ENCODE measurements at places on chromosomes 5 and 9.
A peak's percentile ranks its signal among the peaks of the same experiment; 100 is the strongest.

DNA sequence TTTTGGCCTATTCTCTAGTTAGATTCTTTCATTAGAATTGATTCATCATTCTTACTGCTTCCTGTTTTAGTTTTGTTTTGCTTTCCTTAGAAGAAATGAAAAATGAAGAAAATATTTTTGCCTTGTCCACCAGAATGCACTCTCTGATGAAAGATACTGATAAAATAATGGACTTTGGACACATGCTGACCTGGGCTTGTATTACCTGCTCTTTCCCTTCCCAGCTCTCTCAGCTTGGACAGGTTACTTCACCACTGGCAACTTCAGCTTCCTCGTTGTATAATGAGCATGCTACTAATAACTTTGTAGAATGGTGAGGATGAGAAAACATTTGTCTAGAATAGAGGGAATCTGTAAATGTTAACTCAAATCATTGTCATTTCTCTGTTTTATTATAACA, 1468.1 kb upstream of the WWC1 start:
- DNase-seq, result no peak

- no peak for DNase-seq
Measured at GRCh38 chr5:68385936-68386335, 170.4 kb downstream of the PIK3R1 start.

DNA sequence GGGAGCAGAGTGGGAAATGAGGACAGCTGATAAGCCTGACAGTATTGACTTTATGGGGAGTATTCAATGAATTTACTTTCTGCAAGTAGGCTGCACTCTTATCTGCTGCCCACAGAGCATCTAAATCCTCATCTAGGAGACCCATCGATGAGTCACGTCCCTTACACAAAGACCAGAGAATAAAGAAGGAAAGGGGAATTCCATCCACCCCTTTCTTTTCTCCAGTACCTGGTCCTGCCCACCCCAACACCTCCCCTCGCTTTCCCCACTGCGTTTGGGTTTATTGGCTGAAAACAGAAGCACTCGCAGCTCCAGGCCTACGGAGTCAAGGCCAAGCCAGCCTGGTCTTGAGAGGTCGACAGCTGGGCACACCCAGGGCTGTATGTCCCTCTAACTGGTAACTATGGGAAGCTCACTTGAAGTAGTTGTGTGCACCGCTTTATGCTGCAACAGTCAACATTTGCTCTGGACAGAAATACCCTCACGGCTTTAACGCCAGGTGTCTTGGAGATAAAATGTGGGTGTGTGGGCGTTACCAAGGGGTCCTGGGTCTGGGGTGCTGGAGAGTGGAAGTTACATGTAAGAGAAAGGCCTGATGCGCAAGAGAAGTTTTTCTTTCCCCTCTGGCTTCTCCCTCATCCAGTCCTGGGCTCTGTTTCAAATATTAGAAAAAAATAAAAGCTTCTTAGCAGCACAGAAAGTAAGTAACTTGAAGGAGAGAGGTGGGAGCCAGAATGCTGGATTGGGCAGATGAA, 14.5 kb upstream of the TAL2 start:
- DNase-seq, result peak; percentile 12

- peak; percentile 73 for DNase-seq
Measured at GRCh38 chr9:121281614-121282276, 13.8 kb downstream of the GSN start.

DNA sequence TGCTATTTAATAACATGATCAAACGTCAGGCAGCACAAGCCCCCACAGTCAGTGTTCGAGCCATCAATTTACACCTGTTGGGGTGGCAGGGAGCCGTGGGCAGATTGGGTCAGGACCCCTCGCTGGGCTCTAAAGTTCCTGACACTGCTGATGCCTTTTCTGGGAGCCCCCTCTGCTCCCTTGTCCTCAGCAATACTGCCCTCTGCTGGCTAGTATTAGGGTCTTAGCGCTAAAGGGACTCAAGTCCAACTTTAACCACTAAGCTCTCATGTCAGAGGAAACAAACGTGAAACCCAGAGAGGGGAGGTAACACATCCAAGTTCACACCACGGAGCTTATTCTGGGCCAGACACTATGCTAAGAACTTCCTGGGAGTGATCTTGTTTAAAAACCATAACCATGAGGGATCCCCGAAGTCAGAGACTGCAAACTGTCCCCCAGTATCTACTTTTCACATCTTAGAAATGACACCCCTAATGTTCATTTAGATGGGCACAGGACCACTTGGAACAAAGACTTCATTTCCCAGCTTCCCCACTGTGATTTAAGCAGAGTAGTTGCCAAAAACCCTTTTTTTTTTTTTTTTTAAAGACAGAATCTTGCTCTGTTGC, 20.4 kb downstream of the ANKS6 start:
- peak; percentile 76 for DNase-seq

DNA sequence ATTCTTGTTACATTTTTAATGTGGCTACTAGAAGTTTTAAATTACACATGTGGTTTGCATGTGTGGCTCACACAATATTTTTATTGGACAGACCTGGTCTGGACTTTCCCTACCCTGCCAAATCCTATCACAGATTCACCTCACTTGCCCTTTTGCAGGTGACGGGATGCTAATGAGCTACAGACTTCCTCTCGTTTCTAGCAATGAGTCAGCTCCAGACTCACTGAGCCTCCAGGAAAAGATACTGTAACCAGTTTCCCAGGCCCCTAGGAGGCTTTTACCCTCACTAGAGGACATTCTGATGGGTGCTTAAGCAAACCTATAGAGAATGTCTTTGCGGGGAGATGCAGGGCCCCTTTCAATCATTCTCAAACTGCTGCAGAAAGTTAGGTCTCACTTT, 135.4 kb downstream of the WDR41 start:
- DNase-seq, result no peak

- DNase-seq, result no peak
Measured at GRCh38 chr5:40384782-40385390, 294.8 kb upstream of the PTGER4 start.

- no peak for DNase-seq
Measured at GRCh38 chr5:65086234-65086890, 317.6 kb downstream of the CWC27 start.

DNA sequence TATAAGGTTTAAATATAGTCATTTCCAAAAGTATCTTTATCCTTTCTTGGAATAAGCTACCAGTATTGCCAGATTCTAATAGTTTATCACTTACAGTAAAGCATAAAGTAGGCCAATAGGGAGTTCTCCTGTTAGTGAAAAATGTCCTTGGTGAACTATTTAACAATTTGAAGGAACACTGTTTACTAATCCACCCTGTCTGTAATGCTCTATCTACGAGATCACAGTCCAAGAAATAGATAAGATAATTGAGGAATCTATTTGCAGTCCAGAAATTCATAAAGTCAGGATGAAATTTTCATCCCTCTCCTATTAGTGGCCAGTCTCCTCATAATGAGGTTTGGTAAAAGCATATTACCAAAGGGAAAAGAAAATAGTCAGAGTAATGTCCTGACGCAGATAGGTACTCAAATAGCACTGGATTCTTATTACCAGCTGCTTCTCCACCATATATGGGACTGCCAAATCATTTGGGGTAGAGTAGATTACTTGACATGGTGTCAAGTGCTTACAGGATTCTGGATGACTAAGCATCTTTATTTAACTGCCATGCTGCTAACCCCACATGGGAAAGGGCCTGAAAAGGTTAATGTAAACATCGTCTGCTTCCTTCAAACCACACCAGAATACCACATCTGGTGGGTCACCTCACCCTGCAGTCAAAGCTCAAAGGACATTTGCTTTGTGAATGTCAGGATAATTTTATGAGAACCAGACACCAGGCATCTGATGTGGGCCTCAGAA, 808.1 kb downstream of the EFNA5 start:
- peak; percentile 29 for DNase-seq

DNA sequence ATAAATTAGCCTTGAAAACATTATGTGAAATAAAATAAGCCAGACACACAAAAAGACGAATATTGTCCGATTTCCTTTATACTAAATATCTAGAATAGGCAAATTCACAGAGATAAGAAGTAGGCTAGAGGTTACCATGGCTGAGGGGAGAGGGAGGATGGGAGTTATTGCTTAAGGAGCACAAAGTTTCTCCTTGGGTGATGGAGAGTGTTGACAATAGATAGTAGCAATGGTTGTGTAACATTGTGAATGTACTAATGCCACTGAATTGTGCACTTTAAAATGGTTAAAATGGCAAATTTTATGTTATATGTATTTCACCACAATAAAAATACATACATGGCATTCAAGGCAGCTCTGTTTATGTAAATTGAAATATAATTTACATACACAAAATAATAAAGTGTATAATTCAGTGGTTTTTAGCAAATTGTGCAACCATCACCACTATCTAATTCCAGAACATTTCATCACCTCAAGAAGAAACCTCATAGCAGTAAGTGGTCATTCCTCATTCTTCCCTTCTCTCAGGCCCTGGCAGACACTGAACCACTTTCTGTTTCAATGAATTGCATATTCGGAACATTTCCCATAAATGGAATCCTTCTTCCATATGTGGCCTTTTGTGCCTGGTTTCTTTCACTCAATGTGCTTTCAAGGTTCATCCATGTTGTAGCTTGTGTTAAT, 59.2 kb downstream of the NDST1 start:
- peak; percentile 94 for DNase-seq

DNA sequence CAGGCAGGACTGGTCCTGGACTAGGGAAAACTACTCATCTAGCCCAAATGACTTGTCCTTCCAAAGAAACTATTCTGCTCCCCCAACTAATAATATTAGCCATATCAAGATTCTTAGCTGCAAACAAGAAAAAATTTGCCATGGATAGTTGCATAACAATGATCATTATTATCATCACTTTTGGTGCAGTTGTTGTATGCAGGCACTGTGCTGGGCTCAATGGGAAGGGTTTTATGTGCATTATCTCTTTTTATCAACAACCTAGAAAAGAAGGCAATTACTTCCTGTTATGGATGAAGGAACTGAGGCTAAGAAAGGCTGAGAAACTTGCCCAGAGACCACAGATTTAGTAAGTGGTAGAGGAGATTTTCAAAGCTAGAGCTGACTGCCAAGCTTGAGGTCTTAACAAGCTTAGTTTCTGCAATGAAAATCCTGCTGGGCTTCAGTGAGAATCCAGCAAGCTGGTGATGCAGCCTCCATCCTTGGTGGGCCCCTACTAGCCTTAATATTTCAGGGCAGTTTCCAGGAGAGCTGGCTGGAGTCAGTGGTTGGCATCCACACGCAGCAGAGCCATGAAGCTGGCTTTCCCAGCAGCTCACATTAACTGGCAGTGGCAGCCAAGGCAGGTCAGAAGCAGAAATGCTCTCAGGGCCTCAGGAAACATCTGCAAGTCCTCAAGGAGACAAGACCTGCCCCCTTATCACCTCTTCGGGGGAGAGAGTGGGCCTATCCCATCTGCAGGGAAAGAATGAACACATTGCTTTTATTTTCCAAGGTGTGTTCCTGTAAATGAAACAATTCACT, 20.5 kb upstream of the MEGF9 start:
- peak; percentile 62 for DNase-seq

DNA sequence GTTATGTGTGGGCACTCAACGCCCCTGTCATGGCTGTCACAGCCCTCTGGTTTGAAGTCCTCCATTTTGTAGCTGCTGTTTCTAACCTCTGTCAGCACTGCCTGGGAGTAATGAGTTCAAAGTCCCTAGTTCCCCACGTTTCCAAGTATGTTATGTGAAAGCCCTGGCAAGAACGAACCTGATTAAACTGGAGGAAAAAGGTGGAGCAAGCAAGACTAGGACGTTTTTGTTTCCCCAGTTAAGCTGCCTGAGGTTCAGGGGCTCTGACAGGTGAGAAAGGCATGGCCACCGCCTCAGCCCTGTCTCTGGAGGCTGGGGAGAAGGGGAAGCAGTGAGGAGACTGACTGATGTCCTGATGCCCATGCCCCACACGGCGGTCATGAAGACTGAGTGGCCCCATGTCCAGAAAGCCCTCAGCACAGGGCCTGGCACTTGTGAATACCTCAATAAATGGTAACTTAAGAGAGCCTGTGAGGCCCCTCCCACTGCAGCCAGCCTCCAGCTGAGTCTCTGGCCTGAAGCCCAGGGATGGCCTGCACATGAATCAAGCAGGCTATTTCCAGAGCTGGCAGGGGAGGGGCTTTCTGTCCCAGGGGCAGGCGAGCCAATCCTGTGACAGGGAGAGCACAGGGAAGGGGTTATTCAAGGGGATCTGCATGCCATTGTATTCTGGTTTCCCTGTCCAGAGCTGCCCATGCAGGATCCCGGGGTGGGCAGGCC, 61.8 kb downstream of the PFDN1 start:
- peak; percentile 90 for DNase-seq

- no peak for DNase-seq
Measured at GRCh38 chr5:10703676-10704075, 57.4 kb downstream of the DAP start.

- DNase-seq, result no peak
Measured at GRCh38 chr9:135252980-135253304, 165.5 kb downstream of the OLFM1 start.

- DNase-seq, result no peak
Measured at GRCh38 chr5:174312270-174312617, 266.7 kb downstream of the NSG2 start.

DNA sequence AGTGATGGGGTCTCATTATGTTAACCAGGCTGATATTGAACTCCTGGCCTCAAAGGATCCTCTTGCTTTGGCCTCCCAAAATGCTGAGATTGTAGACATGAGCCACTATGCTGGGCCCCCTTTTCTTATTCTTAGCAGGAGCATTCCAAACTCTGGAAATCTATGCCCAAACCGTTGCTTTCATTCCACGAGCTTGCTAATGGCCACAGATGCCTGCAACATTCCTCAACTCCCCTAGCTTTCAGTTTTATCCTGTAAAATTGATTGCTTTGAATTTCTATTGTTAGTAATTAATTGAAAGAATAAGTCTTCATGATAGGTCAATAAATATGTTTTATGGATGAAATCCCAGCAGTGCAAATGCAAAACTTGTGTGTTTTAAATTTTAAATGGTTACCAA, 564.8 kb upstream of the WWC1 start:
- DNase-seq, result no peak

DNA sequence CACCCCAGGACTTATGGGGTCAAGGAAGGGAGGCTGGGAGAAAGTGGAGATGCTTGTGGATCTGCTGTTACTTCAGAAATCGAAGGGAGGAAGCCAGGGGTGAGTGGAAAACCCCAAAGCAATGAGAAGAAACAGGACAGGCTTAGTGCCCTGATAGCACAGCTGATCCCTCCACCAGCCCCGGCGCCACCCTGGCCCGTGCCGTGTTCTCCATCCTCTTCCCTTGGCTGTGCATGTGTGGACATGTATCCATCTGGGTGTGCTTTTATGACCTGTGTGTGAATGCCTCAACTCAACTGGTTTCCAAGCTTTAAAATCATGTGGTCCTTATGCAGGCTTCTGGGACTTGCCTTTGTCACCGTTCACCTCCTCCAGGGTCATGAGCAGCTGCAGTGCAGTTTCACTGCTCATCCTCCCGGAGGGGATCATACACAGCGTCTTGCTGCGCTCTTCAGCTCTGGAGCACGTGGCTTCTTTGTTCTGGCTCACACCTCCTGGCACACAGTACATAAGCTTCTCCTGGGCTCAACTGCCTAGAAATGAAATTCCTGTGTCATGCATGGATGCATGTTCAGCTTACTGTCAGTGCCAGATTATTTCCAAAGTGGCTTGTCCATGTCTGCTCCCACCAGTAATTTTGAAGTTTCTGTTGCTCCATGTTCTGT, 58.2 kb downstream of the IPPK start:
- DNase-seq, result no peak

Measured in fibroblast of the aortic adventitia (primary cell).